Type B pancreatic cell (in vitro differentiated cells): ENCODE measurements at places on chromosomes 16 and 17.

- DNase-seq = no peak
Measured at GRCh38 chr16:8665529-8665928, 8.9 kb upstream of the ABAT start.

DNA sequence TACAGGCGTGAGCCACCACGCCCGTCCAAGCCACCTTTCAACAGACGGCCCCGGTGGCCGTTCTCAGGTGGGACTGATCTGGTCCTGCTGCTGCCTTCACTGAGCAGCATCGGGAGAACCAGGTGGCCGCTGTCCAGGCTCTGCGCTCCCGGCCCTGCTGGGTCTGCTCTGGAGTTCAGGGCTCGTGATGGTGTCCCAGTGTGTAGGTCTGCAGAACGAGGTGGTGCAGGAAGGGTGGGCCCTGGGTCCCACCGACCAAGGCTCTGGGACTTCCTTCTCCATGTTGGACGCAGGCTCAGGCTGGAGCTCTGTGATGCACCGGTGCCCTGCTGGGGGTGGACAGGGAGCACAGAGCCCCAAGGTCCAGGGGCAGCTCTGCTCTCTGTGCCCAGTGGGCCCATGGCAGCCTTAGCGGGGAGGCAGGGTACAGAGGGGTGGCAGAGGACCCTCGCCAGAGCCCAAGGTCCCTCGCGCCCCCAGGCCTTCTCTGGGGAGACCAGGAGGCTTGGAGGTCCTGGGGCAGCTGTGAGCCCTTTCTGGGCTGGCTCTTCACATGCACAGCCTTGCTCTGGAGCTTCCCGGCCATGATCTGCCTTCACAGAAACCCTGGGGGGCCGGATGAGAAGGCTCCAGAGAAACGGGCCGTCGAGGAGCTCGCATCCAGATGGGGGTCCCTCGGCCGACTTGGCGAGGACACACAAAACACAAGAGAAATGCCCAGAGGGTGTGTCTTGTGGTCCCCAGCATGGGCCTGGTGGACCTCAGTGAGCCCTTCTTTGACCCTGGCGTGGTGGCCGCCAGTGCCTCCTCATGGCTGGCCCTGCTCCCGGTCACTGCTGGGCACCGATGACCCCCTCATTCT is 26.9 kb upstream of the BAHCC1 start:
- DNase-seq = no peak

DNA sequence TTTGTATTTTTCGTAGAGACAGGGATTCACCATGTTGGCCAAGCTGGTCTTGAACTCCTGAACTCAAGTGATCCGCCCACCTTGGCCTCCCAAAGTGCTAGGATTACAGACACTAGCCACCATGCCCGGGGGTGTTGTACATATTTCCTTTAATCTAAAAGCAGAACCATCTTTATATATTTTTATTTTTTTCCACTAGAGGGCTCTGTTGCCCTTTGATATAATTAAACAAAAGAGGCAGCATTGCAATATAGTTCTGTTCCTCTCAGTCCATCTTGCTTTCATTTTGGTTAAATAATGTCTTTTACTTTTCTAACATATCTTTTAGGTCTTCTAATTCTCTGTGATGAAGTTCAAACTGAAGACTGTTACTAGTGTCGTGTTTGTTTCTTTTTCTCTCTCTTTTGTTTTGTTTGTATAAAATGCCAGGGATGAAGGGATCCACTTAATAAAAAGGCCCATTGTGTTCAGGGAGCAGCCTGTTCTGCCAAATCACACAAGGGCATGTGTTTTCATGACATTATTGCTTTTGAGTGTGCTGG is 23.4 kb downstream of the WWOX start:
- no peak for DNase-seq

GRCh38 chr17:43907998-43908721 is 824 bp upstream of the MPP2 start:
- DNase-seq = no peak

DNA sequence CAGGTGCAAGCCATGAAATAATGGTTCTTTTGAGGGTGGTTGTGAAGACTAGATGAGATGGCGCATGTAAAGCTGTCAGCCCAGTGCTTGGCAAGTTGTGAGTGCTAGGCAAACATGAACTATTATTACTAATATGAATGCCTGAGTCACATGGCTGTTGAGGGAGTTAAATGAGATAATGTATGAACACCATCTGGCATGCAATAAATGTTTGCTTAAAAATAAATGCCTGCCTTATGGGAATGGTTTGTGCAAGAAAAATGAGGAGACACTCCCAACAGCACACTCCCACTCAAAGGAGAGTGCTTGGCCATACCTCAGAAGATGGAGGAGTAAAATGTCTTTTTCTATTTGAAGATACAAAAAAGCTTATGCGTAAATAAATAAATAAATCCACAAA is 3.6 kb downstream of the MAPK3 start:
- DNase-seq = no peak

- DNase-seq = no peak
Measured at GRCh38 chr16:12254566-12254965, 278.0 kb downstream of the SNX29 start.

- no peak for DNase-seq
Measured at GRCh38 chr17:67637901-67638641, 79.7 kb upstream of the NOL11 start.

DNA sequence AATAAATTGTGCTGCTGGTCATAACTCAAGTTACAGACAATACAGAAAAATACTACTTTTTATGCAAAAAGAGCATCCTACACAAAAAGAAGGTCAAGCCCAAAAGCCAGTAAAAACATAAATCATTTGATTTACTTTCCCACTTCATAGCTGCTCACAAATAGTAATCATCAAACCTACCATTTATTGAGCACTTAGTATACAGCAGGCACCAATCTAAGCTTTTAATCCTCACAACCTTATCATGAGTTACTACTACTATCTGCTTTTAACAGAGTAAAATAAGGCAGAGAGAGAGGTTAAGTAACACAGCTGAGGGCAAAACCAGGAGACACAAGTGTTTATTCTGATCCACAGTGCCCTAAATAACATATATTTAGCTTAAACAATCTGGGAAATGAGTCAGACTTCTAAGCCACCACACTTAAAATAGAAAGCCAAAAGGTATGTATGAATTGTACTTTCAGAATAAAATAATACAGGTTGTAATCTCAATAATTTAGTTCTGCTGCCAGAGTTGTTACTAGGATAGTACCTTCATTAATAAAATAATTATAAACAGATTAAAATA is 1.7 kb upstream of the AARS1 start:
- no peak for DNase-seq

- no peak for DNase-seq
Measured at GRCh38 chr16:3577302-3577752, at the start of gene NLRC3. TSS of gene NLRC3 (minus strand) at chr16:3577403. CDS start at chr16:3565036, 12,367 bp downstream.

DNA sequence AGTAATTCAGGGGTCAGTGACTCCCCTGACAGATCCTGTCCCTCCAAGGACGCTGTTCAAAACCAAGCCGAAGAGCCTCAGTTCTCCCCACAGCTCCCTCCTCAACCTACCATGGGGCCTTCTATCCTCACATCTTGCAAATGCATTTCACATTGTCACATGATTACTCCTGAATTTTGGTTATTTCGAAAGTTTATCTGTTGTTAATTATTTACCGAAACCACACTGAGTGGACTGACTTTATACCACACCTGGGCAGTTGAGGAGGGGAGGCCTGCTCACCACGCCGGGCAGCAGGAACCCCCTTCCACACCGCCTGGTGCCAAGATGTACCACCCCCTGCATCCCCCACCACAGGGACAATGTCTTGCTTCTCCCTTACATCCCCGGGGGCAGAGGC is 4.7 kb downstream of the TIMP2 start:
- no peak for DNase-seq

DNA sequence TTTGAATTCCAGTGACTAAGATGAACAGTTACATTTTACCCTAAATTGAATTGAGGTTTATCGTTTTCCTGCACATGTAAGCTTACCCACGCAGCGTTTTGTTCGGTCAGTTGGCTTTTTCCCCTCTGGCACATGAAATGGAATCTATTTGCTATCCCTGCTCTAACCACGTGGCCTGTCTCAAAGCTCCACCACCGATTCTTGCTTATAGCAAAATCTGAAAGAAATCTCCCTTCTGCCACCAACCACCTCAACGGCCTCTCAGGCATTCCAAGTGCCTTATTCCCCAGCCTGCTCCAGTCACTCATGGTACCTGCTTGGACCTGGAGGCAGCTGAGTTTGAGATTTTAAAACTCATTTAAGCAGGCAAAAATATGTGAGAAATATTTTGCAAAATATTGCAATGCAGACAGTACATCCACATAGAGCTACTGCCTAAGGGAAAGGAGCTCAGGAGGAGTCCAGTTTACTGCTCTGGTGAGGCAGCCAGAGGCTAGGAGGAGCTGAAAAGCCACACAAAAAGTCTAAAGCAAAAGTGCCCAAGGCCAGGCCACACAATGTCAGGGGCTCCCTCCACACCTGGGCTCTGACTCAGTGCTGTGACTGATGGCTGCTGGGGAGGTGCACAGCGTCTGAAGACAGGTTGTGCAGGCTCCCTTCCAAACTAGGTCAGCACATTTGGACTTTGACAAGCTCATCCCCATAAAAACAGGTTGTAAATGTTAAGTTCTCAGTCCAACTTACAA is 26.4 kb downstream of the ARHGAP17 start:
- DNase-seq = no peak

- DNase-seq = no peak
Measured at GRCh38 chr16:12494661-12495060, 309.0 kb downstream of the CPPED1 start.

DNA sequence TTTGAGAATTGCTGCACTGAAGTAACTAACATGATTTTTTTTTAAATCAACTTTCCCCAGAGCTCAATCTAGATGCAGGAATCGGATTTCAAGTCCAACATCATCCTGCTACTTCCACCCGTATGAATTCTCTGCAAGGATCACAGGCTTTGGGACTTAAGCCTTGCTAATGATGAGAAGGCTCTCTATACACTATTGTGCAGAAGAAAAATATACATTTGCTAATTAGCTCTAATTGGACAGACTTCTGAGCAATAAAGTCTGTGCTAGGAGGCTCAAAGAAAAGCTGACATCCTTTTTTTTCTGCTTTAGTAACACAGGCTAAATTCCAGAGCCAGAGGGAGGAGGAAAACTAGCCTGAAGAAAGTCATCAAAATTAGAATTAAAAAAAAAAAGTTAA is 433.6 kb downstream of the PMP22 start:
- no peak for DNase-seq
